Right kidney (tissue), 9 donors: ENCODE measurements at places on chromosomes 6 and 20.

DNA sequence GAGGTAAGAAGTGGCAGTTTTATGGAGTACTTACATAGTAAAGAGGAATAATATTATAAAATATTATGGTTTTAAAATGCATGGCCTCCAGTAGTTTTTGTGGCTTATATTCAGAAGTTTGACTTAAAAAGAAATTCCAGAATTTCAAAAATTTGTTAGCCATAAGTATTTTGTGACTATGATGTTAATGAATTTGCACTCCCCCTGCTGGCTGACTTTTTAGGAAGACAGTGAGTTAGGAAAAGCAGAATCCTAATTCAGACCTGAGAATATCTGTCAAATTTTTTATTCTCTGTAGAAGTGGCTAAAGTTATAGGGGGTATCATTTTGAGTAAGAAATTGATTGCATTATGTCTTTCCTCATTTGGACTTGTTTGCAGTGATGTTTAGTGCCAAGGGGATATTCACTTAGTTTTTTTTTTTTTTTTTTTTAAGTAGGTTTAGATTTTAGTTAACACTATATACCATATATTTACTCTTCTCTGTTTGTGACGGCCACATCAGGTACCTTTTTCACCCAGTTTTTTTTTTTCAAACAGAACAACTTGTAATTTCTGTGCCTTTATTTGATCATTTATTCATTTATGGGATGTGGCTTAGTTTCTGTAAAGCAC, 40.8 kb downstream of the ZFAND3 start:
- DNase-seq: no peak

GRCh38 chr6:44275749-44276648, 5.7 kb downstream of the TMEM151B start:
- peak; percentile 64 for DNase-seq

GRCh38 chr6:89966228-89966544, 71.9 kb downstream of the GJA10 start:
- DNase-seq: no peak

DNA sequence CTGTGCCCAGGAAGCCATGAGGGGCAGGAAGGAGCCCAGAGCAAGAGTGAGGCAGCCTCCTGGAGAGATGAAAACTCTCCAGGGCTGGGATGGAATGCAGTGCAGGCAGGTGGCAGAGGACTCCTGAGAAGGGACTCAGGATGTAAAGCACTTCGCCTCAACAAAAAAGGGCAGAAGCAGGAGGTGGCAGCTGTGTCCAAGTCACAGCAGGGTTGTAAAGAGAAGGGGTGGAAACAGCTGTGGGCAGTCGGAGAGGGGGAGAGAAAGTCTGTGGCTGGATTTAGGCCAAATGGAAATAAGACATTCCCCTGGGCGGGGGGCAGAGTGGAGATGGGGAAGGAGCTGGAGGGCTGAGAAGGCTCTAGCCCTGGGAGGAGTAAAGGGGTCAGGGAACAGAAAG, 34.9 kb downstream of the CYP21A2 start:
- no peak for DNase-seq

DNA sequence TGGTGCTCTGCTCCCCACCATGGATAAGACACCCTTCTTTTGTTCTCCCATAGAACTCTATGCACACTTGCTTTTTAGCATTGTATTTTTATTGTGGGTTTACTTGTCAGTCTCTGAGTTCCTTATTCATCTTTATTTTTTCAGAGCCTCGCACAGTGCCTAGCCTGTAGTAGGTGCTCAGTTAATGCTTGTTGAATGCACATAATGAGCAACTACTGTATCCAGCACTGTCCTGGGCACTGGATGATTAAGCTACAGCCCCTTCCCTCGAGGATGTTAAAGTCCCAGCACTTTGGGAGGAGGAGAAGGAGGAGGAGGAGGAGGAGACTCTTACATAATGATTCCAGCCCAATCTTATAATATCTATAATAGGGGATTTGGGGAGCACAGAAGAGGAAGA, 16.8 kb downstream of the MMP24 start:
- no peak for DNase-seq

- no peak for DNase-seq
Observed at GRCh38 chr6:146950351-146950835, 253.8 kb upstream of the STXBP5 start.

GRCh38 chr20:31569163-31570020, 35.7 kb upstream of the ID1 start:
- peak; percentile 71 for DNase-seq

GRCh38 chr6:168726312-168726856, 285.4 kb downstream of the SMOC2 start:
- DNase-seq: no peak

DNA sequence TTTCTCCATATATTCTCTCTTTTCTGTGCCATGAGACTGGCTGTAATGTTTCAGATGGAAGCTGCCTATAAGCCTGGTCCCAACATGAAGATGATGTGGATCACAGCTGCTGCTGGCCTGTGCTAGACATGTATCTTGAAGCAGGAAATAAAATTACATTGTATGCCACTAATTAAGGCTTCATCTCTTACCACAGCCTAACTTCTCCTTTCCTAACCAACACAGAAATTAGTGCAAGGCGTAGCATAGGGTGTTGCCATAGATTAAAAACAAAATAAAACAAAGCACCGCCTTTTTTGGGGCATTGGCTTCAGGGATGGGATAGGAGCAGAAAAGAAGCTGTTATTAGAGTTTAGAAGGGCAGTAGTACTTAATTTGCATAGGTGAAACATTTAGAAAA, 4.7 kb upstream of the SLC17A4 start:
- no peak for DNase-seq

- no peak for DNase-seq
Observed at GRCh38 chr6:3884007-3884745, 35.0 kb downstream of the FAM50B start.

DNA sequence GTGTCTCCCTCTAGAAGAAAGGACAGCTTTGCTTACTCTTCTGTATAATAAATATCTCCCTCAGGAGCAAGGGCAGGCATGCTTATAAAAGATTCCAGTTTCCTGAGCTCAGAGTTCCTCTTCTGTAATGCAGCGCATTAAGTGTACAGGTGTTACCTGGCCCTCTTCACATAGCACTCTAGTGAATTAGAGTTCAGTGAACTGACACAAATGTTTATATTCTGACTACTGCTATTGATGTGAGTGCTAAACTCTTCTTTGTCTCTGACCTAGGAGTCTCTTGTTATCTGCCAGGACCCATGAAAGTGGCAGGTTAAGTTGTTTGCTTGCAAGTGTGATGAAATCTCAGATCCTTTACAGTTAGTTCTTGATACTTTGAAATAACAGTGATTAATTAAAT, 33.5 kb downstream of the CYB5R4 start:
- no peak for DNase-seq

- no peak for DNase-seq
Observed at GRCh38 chr20:60117065-60117464, 158.8 kb downstream of the CDH26 start.

GRCh38 chr6:17881085-17881858, 106.2 kb downstream of the KIF13A start:
- DNase-seq: no peak

DNA sequence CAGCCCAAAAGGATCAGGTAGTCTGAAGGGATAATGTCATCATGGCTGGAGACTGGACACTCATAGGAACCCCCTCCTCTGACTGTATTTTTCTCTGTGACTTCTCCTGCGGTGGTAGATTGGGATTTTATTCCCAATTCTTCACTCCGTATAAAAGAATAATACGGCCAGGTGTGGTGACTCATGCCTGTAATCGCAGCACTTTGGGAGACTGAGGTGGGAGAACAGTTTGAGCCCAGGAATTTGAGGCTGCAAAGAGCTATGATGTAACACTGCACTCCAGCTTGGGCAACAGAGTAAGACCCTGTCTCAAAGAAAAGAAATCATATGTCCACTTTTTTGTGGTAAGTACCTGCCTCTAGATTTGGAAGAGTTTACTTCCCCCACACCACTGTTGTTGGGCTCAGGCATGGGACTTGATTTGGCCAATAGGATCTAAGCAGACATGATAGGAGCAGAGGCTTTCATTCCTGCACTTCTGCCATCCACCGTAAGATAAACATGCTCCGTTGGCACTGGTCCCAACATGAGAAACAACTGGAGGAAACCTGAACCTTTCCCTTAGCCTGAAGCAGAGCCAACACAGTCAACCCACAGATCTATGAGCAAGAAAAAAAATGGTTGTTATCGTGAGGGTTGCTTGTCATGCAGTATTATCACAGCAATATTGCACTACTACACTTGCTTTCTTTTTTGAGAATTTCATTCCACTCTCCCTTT, 82.0 kb downstream of the JPH2 start:
- no peak for DNase-seq

DNA sequence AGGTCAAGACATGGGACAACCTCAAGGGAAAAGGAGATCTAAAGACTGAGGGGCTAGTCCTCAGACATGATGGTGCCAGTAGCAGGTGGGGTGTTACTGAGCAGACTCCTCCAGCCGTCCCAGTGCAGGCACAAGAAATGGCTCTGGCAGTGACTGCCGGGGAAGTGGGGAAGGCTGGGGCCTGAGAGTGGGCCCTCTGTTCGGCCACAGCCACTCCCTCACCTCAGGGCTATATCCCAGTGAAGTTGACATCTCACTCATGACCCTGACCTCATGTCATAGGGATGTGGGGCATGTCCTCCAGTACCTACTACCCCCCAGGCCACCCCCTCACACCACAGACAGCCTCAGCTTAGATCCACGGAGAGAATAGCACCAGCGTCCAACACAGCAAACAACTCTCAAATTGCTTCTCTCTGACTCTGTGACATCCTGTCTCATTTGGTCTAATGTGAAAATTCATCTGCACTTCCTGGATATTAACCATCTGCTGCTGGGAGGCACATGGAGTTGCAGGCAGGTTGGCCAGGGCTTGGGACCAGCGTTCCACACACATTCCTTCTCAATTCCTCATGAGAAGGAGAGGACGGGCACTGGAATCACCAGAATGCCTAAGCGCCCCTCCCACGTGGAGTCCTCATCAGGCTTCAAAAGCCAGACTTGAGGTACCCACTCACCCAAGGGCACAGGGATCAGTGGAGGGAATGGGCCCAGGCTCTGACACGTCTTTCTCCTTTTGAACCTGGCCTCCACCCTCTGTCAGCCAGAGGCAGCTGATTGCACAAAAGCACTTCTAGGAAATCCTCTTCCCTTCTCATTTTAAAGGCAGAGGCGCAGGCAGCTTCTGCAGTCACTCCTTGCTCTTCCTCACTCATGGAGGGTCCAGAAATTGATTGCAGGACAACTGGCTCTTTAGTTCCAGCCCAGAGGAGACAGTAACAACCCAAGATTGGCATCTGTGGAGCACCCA, 163.6 kb upstream of the CST7 start:
- no peak for DNase-seq

GRCh38 chr6:74075323-74075722, 379.3 kb downstream of the CD109 start:
- no peak for DNase-seq

DNA sequence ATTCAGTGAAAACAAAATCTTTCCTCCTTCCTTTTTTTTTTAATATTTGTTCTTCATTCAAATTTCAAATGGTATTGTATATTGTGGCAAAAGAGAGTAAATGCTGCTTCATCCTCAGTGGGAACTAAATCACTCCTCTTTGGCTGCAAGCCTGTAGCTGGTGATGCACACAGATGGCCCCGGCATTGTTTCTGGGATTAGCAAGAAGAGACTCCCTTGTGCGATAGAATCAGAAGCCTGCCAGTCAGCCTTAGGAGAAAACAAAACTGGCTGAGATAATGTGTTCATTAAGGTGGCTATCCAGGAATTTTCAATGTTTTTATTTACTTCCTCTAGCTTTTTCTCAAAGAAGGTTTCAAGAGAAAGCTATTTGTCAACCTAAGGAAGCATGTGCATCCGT, 20.7 kb upstream of the ELOVL2 start:
- DNase-seq: no peak

DNA sequence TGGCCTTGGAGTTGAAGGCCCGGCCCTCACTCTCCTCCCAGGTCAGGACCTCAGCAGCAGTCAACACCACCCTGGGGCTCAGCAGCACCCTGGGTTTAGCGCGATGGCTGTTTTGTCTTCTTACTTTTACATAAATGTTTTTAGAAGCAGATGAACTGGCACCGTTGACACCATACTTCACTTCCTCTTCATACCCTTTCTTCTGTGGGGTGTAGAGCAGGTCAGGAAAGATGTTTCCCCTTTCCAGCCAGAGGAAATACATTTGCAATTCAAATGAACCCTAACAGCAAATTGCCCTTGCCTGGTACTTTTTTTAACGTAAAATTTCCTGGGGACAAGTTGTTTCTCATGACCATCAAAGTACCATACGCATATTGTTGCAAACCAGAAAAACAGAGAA, 54.7 kb upstream of the SNX9 start:
- DNase-seq: no peak
